NCI-H1105 (cell line): ENCODE measurements at places on chromosomes 1 and 21.

- no peak for DNase-seq
These were observed 8.0 kb upstream of the DNM3 start for GRCh38 chr1:171833091-171833825.

DNA sequence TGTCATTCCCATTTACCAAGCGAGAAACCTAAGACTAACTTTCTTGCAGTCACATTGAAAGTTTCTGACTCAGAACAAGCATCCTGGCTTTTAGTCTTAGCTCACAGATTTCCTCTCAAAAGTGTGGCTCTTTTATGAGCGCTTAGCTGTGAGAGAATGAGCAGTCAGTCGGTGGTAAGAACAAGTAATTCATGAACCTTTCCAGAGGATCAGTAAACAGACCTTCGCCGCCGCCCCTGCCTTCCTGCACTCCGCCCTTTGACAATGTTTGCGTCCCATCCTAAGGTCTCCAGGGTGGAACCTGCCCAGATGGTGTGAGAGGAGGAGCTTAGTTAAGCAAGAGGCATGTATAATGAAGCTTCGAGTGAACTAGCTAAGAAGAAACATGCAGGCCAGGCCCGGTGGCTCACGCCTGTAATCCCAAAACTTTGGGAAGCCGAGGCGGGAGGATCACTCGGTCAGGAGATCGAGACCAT, 142.4 kb downstream of the GLUL start:
- no peak for DNase-seq

GRCh38 chr1:232334811-232335210, 295.1 kb downstream of the SIPA1L2 start:
- no peak for DNase-seq

DNA sequence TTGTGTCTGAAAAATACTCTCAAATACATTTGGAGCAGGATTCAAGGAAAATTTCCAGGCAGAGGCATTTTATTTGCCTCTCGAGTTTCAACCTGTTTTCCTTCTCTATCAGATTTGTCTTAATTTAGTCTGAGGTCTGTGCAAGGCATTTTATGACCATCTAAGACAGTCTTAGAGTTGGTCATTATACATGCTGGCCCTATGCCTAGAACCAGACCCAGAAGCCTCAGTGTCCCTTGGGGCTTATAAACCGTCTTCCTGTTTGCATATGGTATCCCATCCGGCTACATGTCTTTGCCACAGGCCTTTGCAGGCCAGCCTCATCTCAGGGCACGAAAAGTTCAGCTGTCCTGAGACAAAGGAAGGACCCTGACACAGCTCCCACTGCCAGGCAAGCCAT, 346.1 kb downstream of the SIPA1L2 start:
- no peak for DNase-seq

DNA sequence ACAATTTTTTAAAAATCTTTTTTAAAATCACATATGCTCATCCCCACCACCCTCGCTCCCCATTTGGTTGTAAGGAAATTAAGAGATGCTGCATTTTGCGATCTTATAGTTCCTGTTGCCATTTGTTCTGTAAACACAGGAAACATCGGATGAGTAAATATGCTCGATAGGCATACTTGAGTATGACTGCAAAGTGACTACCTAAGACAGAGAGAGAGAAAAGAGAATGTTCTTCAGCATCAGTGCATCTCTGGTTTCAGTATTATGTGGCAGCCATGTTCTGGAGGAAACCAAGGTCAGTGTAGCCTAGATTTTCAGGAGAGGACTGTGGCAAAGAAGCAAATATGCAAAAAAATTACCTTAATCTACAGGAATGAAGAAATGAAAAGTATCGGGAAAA, 265.5 kb upstream of the FMN2 start:
- DNase-seq, result no peak

GRCh38 chr1:169161496-169162194, 55.2 kb downstream of the ATP1B1 start:
- DNase-seq, result no peak

DNA sequence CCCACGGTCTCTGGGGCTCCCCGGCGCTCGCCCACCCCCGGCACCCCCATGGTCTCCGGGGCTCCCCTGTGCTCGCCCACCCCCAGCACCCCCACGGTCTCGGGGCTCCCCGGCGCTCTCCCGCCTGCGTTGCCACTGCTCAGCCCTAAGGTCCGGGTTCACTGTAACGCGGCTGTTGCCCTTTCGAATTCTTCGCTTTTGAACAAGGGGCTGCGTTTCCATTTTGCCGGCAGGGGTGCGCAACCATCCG, 5.2 kb upstream of the FTCD start:
- DNase-seq, result no peak

DNA sequence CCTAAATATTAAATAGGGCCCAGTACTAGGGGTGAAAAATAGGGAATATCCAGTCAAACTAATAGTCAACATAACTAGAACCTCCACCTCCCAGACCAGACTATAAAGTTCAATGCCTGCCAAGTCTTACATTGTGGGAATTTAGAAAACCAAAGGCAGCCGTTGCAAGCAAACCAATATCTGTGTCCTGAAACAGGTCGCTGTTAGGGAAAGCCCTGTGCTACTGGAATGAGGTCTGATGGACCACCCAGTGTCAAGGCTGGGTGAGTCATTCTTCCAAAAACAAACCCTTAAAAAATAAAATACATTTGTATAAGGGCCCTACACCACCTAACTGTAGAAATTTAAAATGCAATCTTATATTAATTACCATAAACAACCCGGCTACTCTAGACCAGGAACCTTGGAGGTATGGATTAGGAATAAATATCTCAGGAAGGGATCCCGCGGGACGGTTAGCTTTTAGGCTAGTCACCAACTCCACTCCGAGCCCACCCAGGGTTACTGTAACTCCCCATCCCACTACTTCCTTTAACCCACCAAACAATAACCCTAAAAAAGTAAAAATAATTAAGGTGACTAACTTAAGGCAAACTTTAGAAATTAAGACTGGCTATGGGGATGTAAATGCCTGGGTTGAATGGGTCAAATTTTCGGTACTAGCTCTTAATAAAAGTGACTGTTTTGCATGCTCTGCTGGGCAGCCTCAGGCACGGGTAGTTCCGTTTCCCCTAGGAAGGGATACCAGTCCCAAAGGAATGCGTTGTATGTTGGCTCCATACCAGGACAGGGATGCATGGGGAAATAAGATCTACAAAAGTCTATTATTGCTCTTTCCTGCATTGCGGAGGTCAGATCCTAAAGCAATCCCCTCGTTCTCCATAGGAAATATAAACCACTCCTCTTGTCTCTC, 65.4 kb upstream of the TLR5 start:
- no peak for DNase-seq

GRCh38 chr1:65264197-65264929, 45.0 kb upstream of the DNAJC6 start:
- DNase-seq, result peak; percentile 82
